ENCODE measurements at places on chromosomes 13 and 19.

DNA sequence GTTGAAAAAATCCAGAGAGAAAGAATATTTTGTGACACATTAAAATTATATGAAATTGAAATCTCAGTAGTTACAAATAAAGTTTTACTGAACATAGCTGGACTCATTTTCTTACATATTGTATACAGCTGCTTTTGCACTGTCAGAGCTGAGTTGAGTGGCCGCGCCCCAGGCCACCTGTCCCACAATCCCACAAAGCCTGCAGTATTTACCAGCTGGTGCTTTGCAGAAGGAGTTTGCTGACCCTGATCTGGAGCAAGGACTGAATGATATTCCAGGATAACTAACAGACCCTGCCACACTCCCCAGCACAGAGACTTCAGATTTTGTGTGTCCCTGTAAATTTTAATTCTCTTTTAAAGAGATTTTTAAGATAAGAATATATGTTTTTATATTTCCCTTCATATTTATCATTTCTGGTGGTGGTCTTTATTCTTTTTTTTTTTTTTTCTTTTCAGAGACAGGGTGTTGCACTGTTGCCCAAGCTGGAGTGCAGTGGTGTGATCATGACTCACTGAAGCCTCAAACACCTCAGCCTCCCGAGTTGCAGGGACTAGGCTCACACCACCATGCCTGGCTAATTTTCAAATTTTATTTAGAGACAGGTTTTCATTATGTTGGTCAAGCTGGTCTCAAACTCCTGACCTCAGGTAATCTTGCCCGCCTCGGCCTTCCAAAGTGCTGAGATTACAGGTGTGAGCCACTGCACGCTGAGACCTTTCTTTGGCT is 48.5 kb downstream of the TDRD12 start:
- no peak for DNase-seq

GRCh38 chr13:32587811-32588170 is 1.5 kb downstream of the PDS5B start:
- DNase-seq, result no peak

DNA sequence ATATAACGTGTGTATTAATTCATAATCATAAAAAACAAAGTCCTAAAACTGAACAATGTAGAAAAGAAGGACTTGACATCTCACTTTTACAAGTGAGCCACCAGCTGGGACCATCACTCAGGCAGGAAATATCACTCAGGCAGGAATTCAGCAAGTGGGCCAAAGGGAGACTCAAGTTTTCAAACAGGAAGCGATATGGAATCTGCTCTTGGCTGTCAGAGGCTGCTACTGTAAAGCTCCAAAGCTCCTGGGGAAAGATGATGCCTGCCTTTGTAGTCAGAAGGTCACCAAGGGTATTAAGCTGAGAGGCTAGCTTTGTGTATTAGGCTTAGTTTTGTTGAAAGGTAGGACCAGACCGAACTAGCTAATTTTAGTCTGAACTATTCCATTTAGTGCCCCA is 5.5 kb upstream of the AKAP11 start:
- no peak for DNase-seq

DNA sequence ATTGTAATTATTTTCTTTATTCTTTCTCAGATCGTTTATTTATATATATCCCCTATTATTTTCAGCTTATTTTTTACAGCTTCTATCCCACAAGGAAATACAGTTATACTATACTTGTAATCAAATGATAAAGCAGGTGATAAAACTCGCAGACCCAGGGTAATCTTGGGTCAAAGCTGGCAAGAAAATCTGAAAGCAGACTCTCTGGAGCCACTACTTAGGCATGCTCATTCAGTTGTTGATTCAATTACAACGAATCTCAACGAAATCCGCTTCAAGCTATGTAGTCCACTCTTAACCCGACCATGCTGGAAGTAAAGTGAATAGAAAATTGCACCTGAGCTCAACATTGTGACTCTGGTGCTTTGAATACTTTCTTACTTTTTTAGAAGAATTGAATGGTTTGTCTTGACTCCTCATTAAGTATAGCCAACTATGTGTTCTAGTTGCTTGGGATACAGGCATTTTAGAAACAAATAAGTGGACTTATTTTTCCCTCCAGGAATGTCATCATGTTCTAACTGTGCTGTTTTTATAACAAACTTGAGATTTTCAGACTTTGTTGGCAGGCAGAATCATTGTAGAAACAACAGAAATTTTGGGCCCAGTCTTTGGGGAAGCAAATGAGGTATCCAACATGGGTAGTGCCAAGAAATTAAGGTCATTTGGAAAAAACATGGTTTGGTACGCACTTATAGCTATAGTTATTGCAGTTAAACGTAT is 21.4 kb downstream of the ESD start:
- DNase-seq, result no peak

- no peak for DNase-seq
These were observed 14.5 kb downstream of the IPO5 start for GRCh38 chr13:97967948-97968347.

- DNase-seq, result no peak
These were observed 3.4 kb upstream of the TGFB1 start for GRCh38 chr19:41356984-41357739.

DNA sequence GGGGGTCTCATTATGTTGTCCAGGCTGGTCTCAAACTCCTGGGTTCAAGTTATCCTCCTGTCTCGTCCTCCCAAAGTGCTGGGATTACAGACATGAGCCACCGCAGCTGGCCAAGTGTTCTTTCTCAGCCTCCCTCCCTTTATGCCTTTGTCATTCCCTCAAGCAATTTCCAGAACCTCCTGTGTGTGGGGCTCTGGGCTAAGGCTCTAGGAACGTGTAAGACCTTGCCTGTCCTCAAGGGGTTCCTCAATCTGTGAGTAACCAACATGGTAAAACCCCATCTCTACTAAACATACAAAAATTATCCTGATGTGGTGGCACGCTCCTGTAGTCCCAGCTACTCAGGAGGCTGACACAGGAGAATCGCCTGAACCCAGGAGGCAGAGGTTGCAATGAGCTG is 15.5 kb upstream of the SPACA4 start:
- no peak for DNase-seq

DNA sequence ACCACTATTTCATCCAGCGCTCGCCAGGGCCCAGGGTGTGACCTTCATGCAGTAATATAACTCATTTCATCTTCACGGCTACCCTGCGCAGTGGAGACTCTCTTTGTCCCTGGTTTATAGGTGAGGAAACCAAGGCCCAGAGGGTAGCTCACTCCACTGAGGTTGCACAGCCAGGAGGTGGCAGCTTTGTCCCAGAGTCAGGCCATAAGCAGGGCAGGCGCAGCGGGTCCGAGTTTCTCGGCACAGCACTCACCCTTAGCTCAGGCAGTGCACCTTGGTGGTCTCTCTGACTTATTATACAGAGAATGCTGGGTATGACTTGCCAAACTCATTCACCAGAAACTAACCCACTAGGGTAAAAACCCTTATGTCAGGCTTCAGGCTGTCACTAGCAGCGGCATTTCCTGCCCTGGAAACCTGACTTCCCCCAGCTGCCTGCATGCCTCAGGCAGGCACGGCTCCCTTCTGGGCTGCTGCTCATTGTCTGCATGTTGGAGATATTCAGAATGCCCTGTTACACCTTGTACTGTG is 24.5 kb downstream of the PPP5C start:
- DNase-seq, result no peak

DNA sequence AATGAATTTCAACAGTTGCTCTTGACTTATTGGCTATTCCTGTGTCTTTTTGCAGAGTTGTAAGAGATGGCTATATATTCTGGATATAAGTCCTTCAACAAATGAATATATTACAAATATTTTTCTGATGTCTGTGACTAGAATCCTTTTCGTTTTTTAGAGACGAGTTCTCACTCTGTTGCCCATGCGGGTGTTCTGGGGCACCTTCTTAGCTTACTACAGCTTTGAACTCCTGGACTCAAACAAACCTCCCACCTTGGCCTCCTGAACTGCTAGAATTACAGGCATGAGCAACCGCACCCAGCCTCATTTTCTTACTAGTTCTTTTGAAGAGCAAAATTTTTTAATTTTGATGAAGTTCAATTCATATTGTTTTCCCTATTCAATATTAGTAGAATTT is 287.8 kb downstream of the LIG4 start:
- DNase-seq, result no peak

GRCh38 chr13:94595001-94595949 is 677 bp downstream of the TGDS start:
- DNase-seq, result no peak

- no peak for DNase-seq
These were observed 26.0 kb downstream of the TBC1D4 start for GRCh38 chr13:75455962-75456361.

DNA sequence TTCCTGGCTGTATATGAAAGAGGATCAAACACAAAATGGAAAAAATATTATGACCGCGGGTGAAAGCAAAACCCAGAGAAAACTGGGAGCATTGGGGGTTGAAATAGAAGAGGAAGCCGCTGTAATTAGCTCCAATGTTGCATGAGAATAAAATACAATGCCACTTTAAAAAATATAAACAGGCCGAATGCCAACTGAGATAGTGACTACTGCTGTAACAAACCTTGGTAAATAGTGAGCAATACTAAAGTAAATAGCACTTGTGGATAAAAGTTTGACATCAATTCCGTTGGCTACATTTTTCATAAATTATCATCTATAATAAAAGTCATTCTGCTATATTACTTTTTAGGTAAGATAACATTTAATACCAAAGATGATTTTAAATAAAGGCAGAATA is 395.8 kb upstream of the MIR17HG start:
- DNase-seq, result no peak
